AG09309 (cell line): ENCODE measurements at places on chromosomes 16 and 17.

- no peak for DNase-seq
Observed at GRCh38 chr17:37839196-37839978, 84.8 kb upstream of the TBC1D3K start.

GRCh38 chr17:49746791-49747490, 17.0 kb downstream of the FAM117A start:
- DNase-seq: no peak

- no peak for DNase-seq
Observed at GRCh38 chr17:80381416-80381923, 33.5 kb upstream of the ENDOV start.

DNA sequence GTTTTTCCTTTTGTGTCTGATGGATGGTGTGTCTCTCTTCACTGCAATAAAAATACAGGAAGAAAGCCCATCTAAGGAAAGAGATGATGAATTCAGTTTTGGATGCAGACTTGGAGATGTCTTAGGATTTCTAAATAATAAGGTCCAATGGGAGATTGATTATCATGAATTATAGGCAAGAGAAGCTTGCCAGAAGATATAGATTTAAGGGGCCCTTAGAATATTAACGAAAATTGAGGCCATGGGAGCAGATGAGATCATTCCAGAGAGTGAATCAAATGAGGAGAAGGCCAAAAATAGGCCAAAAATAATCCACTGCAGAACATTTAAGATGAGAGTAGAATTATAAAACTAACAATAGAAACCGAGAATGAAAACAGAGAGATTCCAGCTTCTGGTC, 63.1 kb downstream of the KCNJ2 start:
- DNase-seq: no peak

- DNase-seq: no peak
Observed at GRCh38 chr16:87701505-87701921, 64.3 kb downstream of the KLHDC4 start.

- no peak for DNase-seq
Observed at GRCh38 chr17:61124562-61124961, 275.1 kb upstream of the TBX2 start.

DNA sequence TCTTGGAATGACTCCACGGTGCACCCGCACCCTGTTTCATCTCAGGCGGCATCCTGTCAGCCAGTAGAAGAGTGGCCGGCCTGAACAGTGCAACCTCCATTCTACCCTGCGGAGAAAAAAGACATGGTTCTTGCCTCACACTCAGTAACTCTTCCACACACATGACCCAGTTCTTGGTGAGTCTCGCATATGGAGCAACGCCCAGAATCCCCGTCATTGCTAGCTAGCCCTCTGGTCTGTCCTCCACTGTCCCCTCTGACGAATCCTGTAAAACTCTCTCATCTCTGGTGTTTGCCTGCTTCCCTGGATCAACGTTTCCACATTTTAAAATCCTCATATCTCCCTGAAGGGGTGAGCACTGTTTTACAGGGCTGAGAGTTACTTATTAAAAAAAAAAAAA, 4.2 kb upstream of the RDM1 start:
- peak; percentile 32 for DNase-seq

DNA sequence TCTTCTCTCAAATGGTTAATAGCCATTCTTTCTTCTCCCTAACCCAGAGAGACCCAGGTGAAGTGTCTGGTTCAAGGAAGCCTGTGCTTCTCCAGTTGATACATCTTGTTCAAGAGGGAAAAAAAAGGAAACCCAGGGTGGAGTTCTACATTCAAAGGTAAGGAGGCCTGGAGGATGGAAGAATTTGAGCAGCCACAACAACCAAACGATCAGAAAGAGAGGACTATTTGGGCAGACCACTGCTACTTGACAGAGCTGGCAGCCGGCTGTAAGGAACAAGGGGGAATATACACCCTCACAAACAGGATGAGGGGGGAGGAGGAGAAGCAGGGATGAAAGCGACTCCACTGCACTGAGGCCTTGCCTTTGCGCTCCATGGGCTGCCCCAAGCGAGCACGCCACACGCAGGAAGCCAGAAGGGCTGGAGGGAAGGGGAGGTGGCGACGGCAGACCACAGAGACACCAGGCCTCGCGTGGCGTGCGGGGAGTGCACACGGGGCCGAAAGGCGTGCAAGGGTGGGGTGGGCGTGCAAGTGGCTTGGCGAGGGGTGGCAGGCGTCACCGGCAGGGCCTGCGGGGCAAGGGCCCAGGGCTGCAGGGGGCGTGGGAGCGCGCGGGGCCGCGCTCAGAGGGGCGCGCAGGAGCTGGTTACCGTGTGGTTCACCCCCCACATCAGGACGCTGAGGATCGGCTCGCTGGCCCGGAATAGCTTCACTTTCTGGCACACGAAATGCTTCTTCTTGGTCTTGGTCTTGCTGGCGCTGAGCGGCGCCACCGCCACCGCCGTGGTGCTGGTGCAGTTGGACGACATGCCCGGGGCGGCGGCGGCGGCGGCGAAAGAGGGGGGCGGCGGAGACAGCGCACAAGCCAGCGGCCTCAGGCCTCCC, 499 bp downstream of the PIP4K2B start:
- no peak for DNase-seq

GRCh38 chr17:72222661-72223380, 102.0 kb downstream of the SOX9 start:
- DNase-seq: no peak

GRCh38 chr17:61816538-61816937, 46.8 kb downstream of the BRIP1 start:
- DNase-seq: no peak

DNA sequence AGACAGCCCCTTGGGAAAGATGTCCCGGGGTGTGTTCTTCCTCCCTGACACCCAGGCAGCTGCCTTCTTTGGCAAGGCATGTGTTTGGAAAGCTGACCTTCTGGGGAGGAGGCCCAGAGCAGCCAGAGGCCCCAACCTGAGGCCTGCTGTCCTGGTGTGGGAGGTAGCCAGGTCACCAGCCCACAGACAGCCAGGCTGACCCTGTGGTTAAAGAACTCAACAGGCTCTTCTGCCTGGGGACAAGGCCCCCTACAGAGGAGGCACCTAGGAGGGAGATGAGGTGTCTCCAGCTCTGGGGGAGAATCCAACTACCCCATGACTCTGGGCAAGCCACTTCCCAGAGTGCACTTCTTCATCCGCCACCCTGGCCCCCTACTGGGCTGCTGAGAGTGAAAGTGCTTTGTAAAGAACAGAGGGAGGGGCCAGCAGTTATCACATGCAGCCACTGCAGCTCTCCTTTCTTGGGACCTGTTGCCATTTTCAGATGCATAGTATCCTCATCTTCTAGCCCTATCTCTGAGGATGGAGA, 13.1 kb upstream of the SREBF1 start:
- DNase-seq: no peak

- DNase-seq: no peak
Observed at GRCh38 chr16:21641916-21642315, 10.5 kb downstream of the IGSF6 start.

- DNase-seq: no peak
Observed at GRCh38 chr17:16456742-16457316, 35.2 kb downstream of the LRRC75A start.

- DNase-seq: no peak
Observed at GRCh38 chr16:28491230-28491969, 474 bp downstream of the CLN3 start.

- no peak for DNase-seq
Observed at GRCh38 chr16:283033-283805, at the start of gene PDIA2. Gene PDIA2 (plus strand): TSS chr16:283164. CDS start chr16:283170, 6 bp downstream.

DNA sequence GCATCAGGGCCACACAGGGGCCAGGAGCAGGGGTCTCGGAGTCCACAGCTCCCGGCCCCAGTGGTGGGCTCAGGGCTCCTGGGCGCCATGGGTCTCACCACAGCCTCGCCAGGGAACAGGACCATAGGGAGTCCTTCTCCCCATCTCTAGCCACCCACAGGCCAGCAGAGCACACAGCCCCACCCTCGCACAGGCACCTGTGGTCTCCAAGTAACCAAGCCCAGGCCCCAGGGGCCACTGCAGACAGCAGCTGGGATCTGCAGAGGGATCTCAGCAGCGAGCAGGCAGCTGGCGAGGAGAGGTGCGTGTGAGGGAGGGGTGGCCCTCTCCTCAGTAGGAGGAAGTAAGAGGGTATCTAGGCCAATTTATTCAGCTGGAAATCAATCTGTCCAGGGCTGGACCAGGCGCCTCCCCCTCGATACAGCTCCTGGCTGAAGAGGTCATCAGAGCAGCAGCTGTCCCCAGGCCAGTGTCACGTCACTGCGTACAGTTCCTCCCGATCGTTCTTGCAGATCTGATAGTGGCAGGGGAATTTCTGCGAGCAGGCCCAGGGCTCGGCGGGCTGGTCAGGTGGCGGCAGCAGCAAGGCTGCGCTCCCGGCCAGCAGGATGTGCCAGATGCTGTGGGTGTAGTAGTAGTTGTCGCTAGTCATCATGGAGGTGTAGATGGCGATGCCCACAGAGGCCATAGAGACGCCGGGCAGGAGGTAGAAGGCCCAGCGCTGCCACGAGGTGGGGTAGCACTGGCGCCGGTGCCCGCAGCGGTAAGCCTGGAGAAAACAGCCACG, 1.4 kb upstream of the MRPL28 start:
- no peak for DNase-seq

DNA sequence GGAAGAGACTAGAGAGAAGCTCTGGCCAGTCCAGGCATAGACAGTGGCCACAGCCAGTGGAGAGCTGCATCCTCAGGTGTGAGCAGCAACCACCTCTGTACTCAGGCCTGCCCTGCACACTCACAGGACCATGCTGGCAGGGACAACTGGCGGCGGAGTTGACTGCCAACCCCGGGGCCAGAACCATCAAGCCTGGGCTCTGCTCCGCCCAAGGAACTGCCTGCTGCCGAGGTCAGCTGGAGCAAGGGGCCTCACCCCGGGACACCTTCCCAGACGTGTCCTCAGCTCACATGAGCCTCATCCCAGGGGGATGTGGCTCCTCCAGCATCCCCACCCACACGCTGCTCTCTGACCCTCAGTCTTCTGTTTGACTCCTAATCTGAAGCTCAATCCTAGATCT, 3.2 kb downstream of the RHBDF1 start:
- DNase-seq: no peak

DNA sequence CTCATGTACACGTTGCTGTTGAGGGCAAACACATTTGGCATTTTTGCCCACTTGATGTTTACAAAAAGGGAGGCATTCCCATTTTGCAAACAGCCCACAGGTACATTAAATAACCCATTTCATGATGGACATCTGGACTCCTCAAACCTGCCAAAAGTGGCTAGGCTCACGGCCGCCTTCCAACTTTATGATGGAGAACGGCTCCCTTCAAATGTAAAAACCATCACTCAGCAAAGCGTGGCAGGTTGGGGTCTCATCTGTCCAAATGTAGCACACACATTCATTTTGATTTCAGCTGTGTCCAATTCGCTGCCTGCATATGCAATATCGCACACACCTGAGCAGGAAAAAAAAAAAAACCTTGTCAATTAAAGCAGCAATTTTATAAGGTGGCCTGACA, 417.8 kb downstream of the TMEM114 start:
- DNase-seq: no peak

GRCh38 chr16:57533431-57534336, 2.7 kb downstream of the CCDC102A start:
- DNase-seq: no peak

DNA sequence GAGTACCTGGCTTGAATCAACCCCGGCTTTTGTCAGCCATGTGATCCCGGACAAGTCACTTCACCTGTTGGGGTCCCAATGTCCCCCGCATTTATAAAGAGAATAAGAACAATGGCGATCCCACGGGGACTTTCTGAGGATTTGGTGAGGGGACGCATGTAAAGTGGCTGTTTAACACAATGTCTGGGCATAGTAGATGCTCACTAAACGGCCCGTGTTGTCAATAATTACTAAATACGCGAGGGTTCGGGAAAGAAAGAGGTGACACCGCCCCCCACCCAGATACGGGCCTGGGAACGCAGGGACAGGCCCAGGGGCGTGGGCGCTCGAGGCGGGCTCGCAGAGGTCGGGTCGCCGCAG, 1.8 kb downstream of the SYNGR3 start:
- DNase-seq: no peak

DNA sequence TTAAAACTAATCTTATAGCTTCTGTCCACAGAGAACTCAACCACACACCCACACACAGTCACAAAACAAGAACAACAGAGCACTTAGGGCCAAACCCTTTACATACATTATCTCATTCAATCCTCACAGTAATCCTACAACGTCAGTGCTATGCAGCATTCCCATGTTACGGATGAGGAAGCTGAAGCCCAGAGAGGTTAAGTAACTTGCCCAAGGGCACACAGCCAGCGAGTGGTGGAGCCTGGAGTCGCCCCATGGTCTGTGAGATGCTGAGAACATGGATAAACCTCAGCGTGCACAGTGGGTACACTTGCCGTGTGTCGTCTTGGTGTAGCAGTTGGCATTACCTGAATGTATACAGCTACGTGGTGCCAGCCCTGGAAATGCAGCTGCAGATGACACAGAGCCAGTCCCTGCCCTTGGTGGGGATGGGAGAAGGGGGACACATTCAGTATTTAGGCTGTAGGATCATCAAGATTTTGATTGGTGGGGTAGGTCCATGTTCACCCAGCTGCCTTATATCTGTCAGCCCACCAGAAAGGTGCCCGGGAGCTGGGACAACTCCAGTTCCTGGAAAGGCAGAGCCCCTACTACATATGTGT, 177.0 kb downstream of the IRF8 start:
- no peak for DNase-seq

DNA sequence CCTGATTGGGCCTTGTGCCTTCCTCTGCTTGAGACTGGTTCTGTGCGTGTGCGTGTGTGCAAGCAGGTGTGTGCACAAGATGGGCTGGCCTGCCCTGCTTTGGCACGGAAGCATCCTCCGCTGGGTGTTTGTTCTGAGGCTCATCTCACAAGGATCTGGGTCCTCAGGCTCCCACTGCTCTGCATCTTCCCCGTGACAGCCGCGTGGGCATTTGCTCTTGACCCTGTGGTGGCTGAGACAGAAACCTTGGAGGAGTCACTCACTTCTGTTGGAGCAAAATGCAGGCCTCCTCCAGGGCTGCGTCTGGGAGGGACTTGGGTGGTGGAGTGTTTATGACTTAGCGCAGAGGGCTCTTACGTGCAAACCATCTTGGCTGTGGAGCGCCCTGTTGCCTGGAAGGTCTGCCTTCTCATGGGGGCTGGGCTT, 119.2 kb downstream of the RPTOR start:
- DNase-seq: no peak

- peak; percentile 32 for DNase-seq
Observed at GRCh38 chr17:62668091-62668804, 40.8 kb downstream of the MRC2 start.

DNA sequence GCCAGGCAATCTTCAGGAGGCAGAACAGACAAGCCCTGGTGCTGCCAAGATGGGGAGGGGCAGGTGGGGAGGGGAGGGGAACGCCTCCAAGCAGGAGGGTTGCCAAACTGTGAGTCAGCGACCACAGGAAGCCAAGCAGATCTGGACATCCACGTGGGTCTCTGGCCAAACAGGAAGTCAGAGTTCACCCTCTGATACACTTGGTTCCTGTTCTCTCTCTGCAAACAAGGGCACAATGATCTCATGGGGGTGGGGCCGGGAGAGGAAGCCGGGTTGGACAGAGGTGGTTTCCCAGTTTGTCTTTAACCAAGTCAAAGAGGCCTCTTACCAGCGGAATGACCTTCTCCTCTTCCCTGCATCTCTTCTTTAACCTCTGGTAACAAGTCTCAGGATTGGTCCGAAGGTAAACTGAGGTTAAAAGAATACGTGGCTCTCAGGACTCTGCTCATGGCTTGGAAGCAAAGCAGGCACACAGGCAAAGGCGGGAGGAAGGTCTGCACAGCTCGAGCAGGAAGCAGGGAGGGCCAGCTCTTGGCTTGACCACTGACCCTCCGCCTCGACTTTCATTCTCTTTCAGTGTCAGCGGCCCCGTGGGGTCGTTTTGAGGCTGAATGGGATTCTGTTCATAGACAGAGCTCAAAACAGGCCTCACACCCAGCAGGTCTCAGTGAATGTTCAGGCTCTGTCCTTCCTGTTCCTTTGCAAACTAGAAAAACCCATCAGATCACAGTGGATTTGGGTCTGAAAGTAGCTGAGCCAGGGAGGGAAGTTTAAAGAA, 32.9 kb downstream of the TK2 start:
- DNase-seq: peak; percentile 93
